ENCODE measurements at places on chromosomes 5 and 9. TPM values are rescaled to one million over a fixed set of nuclear protein-coding genes. Genes with fewer than 3 reads are reported as not detected.
A peak's percentile ranks its signal among the peaks of the same experiment; 100 is the strongest.

Gene SLC25A2
- polyA plus RNA-seq: not detected

Gene FBP2
- polyA plus RNA-seq: not detected

Gene FASTKD3
- polyA plus RNA-seq: 15.5 TPM

Gene ROPN1L
- 1.1 TPM for polyA plus RNA-seq

Gene EMB
- polyA plus RNA-seq: 131 TPM

Gene SIT1
- 0.27 TPM for polyA plus RNA-seq

Gene MYOZ3
- not detected for polyA plus RNA-seq

- no peak for DNase-seq
These were observed 1061.8 kb upstream of the ARRDC3 start for GRCh38 chr5:92444888-92445287.

DNA sequence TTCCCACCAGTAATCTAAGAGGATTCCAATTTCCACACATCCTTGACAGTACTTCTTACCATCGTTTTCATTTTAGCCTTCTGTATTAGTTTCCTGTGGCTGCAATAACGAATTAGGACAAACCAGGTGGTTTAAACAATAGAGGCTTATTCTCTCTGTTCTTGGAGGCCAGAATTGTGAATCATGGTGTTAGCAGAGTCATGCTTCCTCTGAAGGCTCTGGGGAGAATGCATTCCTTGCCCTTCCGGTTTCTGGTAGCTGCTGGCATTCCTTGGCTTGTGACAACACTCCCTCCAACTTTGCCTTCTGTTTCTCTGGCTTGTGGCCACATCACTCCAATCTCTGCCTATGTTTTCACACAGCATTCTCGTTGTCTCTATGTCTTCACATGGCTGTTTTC is 23.5 kb downstream of the RIGI start:
- DNase-seq: no peak

DNA sequence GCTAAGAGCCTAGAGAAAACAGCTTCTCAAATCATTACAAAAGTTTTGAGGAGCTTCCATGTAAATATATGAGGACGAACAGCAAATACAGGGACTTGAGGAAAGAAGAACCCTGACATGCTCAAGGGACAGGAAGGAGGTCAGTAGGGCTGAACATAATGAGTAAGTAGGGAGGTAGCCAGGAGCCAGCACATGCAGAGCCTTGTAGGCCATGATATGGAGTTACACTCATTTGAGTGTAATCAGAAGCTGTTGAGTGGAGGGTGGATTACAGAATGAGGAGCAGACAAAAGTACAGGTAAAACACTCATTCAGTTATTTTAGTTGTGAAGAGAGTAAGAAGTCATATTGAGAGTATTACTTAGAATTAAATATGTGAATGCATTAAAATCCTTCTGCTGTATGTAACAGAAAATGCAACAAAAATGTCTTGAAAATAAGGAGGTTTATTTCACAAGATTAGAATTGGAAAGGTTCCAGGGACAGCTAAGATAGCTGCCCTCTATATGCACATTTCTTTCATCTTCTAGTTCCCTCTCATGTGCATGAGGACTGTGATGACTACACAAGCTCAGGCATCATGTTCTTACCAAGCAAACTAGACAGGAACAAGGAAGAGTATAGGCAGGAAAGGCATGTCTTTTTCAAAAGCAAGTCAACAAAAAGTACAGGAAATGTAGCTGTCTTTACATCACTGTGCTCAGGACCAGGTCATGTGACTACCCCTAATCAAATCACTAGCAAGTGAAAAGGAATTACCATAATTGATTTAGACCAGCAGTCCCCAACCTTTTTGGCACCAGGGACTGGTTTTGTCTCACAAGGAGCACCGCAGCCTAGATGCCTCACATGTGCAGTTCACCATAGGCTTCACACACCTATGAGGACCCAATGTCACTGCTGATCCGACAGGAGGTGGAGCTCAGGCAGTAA is 87.2 kb downstream of the TMEM232 start:
- DNase-seq: no peak

GRCh38 chr5:28807195-28807729 is 1768.9 kb upstream of the CDH9 start:
- DNase-seq: no peak

- peak; percentile 89 for DNase-seq
These were observed 111.1 kb upstream of the KLF9 start for GRCh38 chr9:70525519-70525918.

DNA sequence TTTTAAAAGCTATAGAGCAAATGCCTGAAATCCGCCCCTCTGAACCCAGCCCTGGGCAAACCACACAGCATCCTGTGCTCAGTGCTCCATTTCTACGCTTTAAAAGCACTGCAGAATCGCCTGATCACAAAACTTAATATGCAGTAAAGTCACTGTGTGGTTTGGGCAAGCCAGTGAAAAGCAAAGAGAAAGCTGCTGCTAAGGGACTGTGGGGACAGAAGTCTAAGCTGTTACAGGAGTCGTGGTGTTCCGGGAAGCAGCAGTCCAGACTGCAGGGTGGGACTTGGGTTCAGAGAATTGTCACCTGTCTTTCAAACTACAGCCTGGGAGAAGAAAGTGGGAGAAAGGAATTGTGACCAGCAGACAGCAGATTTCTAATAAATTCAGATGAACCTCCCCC is 8.2 kb downstream of the RAPGEF1 start:
- no peak for DNase-seq

DNA sequence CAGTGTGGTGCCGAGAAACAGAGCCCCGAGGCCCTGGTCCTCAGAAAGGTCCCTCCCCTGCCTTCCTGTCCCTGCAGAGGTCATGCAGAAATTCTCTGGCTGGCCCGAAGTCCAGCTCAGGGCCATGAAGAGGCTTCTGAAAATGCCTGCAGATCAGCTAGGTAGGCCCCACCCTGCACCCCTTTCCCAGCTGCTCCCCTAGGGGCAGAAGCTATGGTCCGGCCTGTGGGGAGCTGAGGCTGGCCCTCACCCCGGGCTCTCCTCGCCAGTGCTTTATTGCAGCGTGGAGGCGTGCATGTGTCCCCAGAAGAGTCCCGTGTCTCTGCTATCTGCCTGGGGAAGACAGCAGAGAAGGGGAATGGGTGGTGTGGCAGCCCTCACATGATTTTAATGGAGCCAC is 19.9 kb downstream of the REXO4 start:
- DNase-seq: no peak

DNA sequence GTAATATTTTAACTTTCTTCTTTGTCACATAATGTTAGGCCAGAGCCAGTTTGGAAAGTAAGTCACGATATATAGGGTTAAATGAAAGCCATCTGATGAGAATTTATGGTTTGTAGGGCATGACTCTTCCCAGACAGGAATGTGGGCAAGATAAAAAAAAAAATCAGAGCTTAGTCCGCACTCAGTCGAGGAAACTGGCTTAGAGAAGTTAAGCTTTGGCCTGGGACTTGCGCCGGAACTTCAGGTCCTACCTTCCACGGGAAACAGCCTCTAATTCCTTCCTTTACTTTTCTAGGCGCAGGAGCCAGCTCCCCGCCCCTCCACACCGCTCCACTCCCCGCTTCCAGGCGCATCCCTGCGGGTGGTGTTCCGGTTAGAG is 475 bp downstream of the DDX31 start:
- no peak for DNase-seq

- no peak for DNase-seq
These were observed 119.8 kb upstream of the NEK6 start for GRCh38 chr9:124137944-124138335.

- no peak for DNase-seq
These were observed 374.0 kb downstream of the ZNF608 start for GRCh38 chr5:124372457-124372856.

GRCh38 chr5:135024956-135025729 is 8.9 kb downstream of the PITX1 start:
- DNase-seq: no peak

- DNase-seq: no peak
These were observed 34.7 kb downstream of the ITGA1 start for GRCh38 chr5:52822437-52822836.

- no peak for DNase-seq
These were observed 156.5 kb upstream of the NFIL3 start for GRCh38 chr9:91580136-91580535.

GRCh38 chr5:125372694-125373631 is 626.5 kb upstream of the ZNF608 start:
- DNase-seq: no peak

DNA sequence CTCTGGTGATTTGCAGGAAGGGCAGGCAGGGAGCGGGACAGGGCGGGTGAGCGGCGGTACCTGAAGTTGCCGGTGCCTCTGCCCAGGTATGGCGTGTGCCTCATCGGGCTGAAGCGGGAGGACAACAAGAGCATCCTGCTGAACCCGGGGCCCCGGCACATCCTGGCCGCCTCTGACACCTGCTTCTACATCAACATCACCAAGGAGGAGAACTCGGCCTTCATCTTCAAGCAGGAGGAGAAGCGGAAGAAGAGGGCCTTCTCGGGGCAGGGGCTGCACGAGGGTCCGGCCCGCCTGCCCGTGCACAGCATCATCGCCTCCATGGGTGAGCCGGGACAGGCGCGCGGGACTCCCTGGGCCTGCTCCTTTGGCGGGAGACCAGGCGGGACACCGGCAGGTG is 68.8 kb downstream of the KCNT1 start:
- DNase-seq: no peak

- no peak for DNase-seq
These were observed 70.5 kb downstream of the PPARGC1B start for GRCh38 chr5:149800633-149801032.

DNA sequence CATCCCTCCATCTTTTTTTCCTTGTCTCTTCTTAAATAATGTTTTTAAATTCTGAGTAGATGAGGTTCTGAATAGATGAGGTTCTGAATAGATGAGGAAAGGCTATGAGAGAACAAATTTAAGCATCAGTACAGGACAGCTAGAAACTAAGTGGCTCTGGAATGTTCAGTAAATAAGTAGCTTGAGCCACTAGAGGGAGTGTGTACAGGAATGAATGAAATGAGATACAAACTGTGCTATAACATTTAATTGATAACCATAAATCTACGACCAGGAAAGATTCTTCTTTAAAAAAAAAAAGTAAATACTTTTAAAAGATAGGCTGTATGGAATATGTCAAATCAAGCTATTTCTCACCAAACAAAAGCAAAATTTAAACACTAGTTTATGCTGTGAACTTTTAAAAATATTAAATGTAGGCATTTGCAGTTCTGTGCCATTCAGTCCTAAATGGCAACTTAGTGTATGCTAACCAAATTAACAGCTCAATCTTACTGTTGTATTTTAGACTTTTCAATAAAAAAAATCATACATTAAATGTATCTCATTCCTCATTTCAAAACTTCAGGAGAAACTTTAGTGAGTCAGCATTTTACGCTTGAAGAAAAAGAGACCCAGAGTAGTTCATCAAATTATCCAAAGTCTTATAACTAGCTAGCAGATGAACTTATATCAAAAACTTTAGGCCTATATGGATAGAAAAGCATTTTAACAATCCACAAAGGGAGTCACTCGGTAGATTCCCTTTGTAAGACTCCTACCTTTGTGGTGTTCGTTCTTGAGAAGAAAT is 70.4 kb upstream of the SNX2 start:
- peak; percentile 20 for DNase-seq

DNA sequence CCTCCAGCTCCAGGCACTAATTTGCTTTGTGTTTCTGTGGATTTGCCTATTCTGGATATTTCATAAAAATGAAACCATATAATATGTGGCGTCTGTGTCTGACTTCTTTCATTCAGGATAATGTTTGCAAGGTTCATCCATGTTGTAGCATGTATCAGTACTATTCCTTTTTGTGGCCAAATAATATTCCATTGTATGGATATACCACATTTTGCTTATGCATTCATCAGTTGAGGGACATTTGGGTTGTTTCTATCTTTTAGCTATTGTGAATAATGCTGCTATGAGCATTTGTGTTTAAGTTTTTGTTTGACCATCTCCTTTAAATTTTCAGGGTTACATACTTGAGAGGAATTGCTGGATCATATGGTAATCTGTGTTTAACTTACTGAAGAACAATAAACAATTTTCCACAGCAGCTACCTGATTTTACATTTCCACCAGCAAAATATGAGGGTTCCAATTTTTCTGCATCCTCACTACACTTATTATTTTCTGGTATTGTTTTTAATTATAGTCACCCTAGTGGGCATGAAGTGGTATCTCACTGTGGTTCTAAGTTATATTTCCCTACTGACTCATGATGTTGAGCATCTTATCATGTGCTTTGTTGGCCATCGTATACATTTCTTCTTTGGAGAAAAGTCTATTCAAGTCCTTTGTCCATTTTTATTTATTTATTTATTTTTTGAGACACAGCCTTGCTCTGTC is 63.9 kb downstream of the GCNT4 start:
- DNase-seq: no peak

- no peak for DNase-seq
These were observed 80.9 kb downstream of the EBF1 start for GRCh38 chr5:159018855-159019254.

DNA sequence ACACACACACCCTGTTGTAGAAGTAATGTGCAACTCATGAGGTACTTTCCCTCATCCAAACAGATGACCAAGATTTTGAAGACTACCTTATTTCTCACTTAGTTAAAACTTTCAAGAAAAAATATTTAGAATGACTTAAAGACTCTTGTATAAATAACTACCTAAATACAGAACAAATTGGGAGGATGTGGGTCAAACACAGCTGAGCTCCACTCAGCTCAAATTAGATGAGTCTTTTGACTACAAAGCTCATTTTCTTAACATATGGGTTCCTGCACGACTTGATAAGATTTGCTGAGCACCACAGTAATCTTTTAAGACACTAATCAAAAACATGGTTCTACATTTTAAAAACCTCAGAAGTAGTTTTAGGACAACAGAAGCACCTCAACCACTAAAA is 8.9 kb downstream of the MTX3 start:
- DNase-seq: no peak

GRCh38 chr5:76594107-76594506 is 29.1 kb downstream of the F2RL2 start:
- DNase-seq: no peak

GRCh38 chr5:108898707-108899106 is 151.0 kb downstream of the FER start:
- DNase-seq: no peak

Measured in CD14-positive monocyte (primary cell).